AG09319 (cell line): ENCODE measurements at places on chromosomes 12 and 14.

- DNase-seq: no peak
Observed at GRCh38 chr12:17296882-17297281, 690.9 kb upstream of the LMO3 start.

GRCh38 chr12:57615637-57616036 is 4.4 kb downstream of the ARHGEF25 start:
- no peak for DNase-seq

GRCh38 chr12:44921736-44922135 is 45.6 kb upstream of the NELL2 start:
- no peak for DNase-seq

GRCh38 chr14:89748004-89748403 is 206.5 kb downstream of the EFCAB11 start:
- DNase-seq: no peak

DNA sequence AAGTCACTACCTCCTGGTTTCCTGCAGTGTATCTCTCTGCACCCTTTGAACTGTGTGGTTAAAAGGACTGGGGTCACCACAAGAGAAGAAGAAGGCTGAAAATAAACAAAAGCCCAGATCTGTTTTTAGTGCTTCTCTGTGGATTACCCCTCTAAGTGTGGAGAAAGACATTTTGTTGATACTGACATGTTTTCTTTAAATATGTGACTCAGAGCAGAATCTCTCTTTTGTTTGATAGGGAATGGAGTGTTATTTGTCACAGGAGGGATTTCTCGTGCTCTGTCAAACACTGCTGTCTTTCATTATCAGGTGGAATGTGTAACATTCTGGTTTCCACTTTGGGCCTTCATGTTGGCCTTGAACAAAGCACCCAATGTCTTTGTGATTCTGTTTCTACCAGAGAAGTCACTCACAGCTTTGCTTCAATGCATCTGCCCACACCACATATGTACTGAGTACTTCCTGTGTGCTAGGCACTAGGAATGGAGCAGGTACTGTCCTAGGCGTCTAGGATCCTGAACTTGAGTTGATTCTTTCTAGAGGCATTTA is 82.1 kb downstream of the PLXNC1 start:
- no peak for DNase-seq

DNA sequence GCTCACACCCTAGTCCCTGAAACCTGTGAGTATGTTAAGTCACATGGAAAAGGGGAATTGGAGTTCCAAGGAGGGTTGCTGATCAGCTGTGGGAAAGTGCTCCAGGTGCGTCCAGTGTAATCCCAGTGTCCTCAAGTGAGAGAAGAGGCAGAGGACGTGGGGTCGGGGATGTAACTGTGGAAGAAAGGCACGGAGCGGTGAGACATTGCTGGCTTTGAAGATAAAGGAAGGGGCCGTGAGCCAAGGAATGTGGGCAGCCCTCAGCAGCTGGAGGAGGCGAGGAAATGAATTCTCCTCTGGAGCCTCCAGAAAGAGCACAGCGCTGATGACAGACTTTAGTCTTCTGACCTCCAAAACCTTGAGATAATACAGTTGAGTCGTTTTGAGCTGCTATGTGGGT is 191.6 kb upstream of the TMEM132C start:
- no peak for DNase-seq

- no peak for DNase-seq
Observed at GRCh38 chr12:100128512-100128908, 14.2 kb downstream of the BLTP3B start.

DNA sequence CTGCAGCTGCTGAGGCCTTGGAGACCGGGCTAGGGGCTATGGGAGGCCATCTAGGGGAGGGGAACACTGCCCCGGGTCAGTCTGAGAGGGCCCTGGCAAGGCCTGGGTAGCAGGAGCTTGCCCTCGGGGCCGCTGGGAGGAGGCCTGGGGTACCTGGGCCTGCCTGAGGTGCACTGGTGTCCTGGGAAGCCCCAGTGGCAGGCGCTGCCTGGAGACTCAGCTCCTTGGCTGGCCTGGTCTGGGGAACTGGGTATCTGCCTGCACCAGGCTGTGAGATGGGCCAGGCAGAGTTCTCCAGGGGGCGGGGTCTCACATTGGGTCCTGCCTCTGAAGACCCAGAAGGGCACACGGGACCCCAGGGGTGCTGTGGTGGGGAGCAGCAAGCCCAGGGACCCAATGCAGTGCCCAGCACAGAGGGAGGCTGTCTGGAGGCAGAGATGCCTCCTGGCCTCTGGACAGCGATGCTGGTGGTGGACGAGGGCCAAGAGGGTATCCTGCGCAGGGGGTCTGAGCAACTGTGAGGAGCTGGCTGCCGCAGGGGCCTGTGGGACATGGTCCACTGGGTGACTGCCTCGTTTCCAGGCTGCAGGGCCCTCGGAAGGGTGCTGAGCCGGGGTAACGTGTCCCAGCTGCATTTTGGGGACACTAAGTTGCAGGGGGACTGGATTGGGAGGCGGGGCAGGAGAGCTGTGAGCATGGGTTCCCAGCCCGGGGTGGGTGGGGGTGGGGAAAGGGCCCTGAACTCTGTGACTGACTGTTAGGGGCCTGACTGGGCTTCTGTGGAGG is 7.4 kb upstream of the MTA1 start:
- DNase-seq: no peak

GRCh38 chr14:36820111-36820709 is 158.6 kb downstream of the PAX9 start:
- no peak for DNase-seq

DNA sequence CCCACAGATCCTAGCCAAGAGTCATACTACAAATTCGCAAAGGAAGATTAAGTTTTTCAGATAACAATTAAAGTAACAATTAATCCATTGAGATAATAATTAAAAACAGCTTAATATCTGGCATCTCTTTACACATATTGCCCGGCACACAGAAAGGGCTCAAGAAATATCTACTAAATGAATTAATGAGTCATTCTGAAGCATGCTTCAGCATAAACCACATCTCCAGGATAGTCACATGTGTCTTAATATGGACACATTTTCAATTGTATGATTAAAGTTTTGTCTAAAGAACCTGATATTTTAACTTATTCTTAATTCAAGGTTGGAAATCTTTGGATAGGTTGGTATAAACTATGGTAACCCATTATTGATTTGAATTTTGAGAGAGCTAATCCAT is 9.6 kb downstream of the ITPR2 start:
- DNase-seq: no peak

- no peak for DNase-seq
Observed at GRCh38 chr14:57811998-57812546, 53.8 kb downstream of the SLC35F4 start.

GRCh38 chr12:49092816-49093406 is 1.7 kb downstream of the DHH start:
- DNase-seq: no peak

- no peak for DNase-seq
Observed at GRCh38 chr12:66823857-66824570, 145.1 kb upstream of the GRIP1 start.

DNA sequence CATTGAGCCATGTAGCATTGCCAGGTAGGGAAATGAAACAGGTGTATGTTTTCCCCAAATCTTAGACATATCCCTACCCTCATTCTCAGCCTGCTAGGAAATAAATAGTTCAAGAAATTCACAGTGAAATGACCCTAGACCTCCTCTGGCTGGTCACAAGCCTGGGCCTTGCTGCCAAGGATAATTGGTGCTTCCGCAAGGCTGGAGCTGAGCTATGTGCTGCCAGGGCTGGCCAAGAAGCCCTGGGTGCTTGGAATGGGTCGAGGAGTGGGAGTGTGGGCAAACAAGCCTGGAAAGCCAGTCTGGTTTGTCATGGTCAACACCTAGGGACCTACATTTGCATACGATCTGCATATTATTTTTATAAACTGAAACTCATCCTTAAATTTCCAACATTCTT is 31.3 kb upstream of the SLC10A1 start:
- DNase-seq: no peak

DNA sequence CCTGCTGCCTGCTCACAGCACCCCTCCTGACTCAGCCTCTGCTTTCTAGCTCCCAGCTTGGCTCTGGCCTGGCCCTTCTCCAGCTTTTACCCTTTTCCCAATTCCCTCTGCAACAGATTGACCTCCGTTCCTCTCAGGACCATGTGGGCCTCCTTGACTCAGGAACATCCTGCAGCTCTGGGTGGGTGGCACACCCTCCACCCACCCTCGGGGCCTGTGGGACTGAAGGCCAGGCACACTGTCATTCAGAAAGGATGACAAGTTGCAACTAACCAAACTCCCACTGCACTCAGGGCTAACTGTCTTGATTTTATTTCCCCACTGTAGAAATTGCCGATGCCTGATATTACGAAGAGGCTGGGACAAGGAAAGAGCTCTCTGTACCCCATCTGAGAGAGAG is 59.4 kb downstream of the HELB start:
- no peak for DNase-seq

GRCh38 chr12:53255996-53256395 is 12.1 kb upstream of the ESPL1 start:
- no peak for DNase-seq

DNA sequence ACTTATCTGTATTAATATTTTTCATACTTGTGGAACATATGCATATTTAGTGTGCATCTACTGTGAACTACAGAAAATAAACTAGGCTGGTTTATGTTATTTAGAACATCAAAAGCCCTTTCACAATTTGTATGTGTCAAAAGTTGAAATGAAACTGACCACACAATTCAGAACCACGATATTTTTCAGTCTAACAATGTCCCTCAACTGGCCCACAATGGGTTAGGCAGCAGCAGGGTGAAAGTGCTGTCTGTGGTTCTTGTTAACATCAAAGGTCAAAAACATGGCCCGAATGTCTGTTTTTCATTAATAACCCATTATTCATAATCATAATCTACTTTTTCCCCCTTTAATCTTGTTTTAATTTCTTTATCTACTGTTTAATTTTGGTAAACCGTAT is 559.9 kb upstream of the ATP2B1 start:
- DNase-seq: no peak

- no peak for DNase-seq
Observed at GRCh38 chr12:67519484-67520433, 128.8 kb upstream of the DYRK2 start.

DNA sequence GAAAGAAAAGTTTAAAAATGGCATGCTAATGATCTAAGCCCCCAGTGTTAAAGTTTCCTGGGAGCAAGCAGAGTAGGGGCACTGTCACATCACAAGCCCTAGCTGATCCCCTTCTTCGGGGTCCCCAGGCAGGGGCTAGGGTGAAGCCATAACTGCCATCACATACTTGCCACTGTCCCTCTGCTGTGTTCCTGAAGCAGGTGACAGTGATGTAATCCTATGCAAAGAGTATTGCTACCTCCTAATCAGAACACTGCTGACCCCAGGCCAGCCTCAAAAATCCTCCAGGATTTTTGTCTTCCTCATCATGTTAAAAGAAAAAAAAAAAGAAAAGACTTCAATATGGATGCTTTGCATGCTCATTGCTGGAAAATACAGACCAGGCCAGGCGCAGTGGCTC is 1.2 kb upstream of the RFC5 start:
- DNase-seq: no peak

DNA sequence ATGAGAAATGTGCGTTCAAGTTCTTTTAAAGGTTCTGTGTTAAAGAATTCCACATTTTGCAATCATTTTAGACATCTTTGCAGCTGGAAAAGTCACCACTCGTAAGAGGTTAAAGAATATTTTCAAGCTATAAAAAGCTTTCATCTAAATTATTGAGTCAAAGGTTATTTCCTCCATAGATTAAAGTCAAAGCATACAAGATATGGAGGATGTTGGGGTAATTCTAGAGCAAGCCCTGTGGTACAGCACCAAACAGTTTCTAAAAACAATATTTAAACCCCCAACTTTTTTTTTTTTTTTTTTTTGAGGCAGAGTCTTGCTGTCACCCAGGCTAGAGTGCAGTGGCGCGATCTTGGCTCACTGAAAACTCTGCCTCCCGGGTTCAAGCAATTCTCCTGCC is 1299.8 kb upstream of the TMEM132C start:
- DNase-seq: no peak

DNA sequence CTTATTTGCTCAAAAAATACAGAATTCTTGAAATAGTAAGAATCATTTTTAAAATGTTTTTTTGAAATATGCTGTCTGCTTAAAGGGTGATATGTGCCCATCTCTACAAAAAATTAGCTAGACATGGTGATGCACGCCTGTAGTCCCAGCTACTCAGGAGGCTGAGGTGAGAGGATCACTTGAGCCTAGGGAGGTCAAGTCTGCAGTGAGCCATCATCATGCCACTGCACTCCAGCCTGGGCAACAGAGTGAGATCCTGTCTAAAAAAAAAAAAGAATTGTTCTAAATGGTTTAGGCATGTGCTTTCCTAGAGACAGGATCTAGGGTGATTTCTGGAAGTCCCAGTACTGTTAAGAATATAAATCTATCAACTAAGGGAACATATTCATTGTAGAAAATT is 75.6 kb upstream of the HECTD1 start:
- DNase-seq: no peak

- no peak for DNase-seq
Observed at GRCh38 chr12:130827432-130827831, 11.6 kb downstream of the STX2 start.

DNA sequence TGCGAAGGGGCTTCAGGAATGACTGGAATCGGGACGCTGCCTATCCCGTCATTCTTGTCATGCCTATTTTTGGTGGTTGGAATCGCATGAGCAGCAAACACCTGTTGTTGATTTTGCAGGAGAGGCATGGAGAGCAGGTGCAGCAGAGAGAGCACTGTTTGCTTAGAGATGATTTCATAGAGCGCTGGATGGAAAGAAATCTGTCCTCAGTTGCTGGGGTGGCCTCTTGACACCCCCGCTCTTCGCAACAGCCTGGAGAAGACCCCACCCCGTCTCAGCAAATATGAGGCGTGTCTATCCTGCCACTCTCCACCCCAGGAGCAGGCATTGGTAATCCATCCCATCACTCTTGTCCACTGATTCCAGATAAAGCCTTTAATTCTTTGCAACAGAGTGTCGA is 19.3 kb upstream of the NCOR2 start:
- DNase-seq: no peak

- DNase-seq: no peak
Observed at GRCh38 chr14:24416254-24416931, 13.1 kb downstream of the CBLN3 start.

DNA sequence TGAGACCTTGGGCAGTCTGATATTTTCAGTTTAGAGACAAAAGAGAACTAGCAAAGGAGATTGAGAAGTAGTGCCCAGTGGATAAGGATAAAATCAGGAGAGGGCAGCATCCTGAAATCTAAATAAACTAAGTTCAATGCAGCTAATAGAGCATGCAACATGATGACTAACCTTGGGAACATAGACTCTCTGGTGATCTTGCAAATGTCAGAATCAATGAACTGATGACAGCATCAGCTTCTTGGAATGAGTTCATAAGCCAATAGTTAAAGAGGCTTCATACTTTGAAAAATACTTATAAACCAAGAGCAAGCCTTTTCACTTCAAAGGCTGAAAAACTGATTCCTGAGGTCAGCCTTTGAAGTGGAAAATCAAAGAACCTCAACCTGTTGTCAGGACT is 8.2 kb downstream of the TAS2R19 start:
- DNase-seq: no peak

GRCh38 chr12:88579601-88580050 is 645 bp downstream of the KITLG start:
- DNase-seq: no peak

- DNase-seq: no peak
Observed at GRCh38 chr12:55250944-55251343, 6.5 kb downstream of the OR6C74 start.
